ENCODE measurements at places on chromosomes 1 and 21. TPM values are rescaled to one million over a fixed set of nuclear protein-coding genes. Genes with fewer than 3 reads are reported as not detected.

The GBP5 gene
- total RNA-seq, result 2.9 TPM

The CRTC2 gene
- total RNA-seq, result 48.7 TPM

The CORT gene
- total RNA-seq, result 0.40 TPM

The CLEC20A gene
- not detected for total RNA-seq

The INSRR gene
- not detected for total RNA-seq

The BARHL2 gene
- total RNA-seq, result not detected

- no peak overlapping the region for H3K27ac ChIP-seq
- DNase-seq, result no peak
- no peaks in the 10 kb centered on the region for H3K36me3 ChIP-seq
- no peaks in the 10 kb centered on the region for H3K27me3 ChIP-seq
- no peaks in the 10 kb centered on the region for H3K4me1 ChIP-seq
Measured at GRCh38 chr1:227903061-227903521, 44.6 kb downstream of the WNT9A start.

DNA sequence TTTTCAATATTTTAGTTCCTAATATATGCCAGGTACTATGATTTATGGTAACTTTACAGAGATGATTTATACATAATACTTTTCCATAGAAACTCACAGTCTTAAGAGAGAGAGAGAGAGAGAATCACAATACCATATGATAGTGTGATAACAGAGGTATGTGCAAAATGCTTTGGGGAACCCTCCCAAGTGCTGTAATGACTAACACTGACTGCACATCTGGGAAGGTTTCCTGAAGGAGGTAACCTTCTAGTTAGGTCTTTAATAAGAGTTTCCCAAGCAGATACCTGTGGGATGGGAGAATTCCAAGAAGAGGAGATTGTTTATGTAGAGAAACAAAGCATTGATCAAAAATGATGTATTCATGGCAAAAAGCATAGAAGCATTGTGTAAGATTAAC, 34.6 kb upstream of the PIGC start:
- no peak overlapping the region for H3K4me3 ChIP-seq
- no peak for DNase-seq
- no peaks in the 10 kb centered on the region for H3K36me3 ChIP-seq
- no peak overlapping the region for H3K27ac ChIP-seq

DNA sequence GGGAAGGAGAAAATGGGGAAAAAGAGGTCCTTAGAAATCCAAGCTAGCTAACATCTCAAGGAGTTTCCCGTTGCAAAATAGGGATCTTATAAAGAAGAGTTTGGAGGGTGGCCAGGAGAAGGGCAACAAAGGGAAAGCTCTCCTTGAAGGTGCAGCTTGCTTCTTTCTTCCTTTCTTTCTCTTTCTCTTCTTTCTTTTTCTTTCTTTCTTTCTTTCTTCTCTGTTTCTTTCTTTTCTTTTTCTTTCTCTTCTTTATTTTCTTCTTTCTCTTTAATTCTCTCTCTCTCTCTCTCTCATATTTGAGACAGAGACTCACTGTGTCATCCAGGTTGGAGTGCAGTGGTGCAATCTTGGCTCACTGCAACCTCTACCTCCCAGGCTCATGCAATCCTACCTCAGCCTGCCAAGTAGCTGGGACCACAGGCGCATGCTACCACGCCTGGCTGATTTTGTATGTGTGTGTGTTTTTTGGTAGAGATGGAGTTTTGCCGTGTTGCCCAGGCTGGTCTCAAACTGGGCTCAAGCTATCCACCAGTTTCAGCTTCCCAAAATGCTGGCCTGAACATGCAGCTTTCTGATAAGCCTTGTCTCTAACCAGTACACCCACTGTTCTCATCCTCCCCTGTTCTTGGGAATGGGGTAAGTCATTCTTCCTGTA, 44.4 kb downstream of the RNF11 start:
- no peaks in the 10 kb centered on the region for H3K4me1 ChIP-seq
- H3K36me3 ChIP-seq, result no peaks in the 10 kb centered on the region
- no peak overlapping the region for H3K4me3 ChIP-seq
- DNase-seq, result no peak

- peaks cover 2% of the 10 kb centered on the region for H3K36me3 ChIP-seq
- no peak overlapping the region for H3K27ac ChIP-seq
- H3K27me3 ChIP-seq, result no peaks in the 10 kb centered on the region
- peak; percentile 94 for DNase-seq
Measured at GRCh38 chr1:231934797-231935196, 308.2 kb downstream of the DISC1 start.

DNA sequence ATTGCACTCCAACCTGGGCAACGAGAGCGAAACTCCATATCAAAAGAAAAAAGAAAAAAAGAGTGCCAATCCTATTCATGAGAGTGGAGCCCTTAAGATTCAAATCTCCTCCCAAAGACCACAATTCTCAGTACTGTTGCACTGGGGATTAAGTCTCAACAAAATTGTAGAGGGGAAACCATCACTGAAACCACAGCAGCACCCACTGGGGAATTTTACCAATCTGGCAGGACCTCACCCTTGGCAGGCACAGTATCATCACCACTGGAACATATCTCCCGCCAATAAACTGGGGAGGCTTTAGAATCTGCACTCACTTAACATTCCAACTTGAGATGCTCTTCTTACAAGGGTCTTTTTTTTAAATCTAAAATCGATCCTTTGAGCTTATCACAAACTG, 41.0 kb downstream of the LRRC40 start:
- no peaks in the 10 kb centered on the region for H3K4me1 ChIP-seq
- no peak overlapping the region for H3K27ac ChIP-seq
- H3K4me3 ChIP-seq, result no peak overlapping the region
- no peaks in the 10 kb centered on the region for H3K27me3 ChIP-seq

GRCh38 chr1:53681977-53682685, 56.8 kb downstream of the GLIS1 start:
- peak; percentile 46 for DNase-seq
- peaks cover 26% of the 10 kb centered on the region for H3K27me3 ChIP-seq
- peaks cover 4% of the 10 kb centered on the region for H3K4me1 ChIP-seq
- no peak overlapping the region for H3K4me3 ChIP-seq

GRCh38 chr1:9633493-9633892, 18.0 kb upstream of the PIK3CD start:
- H3K4me3 ChIP-seq, result no peak overlapping the region
- H3K27me3 ChIP-seq, result no peaks in the 10 kb centered on the region
- H3K4me1 ChIP-seq, result no peaks in the 10 kb centered on the region
- H3K27ac ChIP-seq, result no peak overlapping the region
- no peak for DNase-seq

DNA sequence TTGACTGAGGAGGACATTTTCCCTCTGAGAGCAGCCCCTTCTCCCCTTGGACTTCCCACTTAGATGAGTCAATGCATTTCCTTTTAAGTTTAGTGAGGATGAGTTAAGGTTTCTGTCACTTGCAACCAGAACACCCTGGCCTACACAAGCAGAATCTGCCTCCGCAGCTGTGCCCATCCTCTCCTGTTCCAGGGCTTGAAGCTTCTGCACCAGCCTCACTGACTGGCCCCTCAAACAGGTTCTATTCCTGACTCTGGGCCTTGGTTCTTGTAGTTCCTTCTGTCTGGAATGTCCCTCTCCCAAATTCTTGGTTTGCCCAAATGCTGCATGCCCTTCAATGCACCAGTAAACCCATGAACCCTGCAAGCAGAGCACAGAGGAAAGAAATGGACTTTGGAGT, 394.4 kb downstream of the PTPRU start:
- no peaks in the 10 kb centered on the region for H3K27me3 ChIP-seq
- H3K4me3 ChIP-seq, result no peak overlapping the region
- peaks cover 9% of the 10 kb centered on the region for H3K4me1 ChIP-seq
- DNase-seq, result no peak

DNA sequence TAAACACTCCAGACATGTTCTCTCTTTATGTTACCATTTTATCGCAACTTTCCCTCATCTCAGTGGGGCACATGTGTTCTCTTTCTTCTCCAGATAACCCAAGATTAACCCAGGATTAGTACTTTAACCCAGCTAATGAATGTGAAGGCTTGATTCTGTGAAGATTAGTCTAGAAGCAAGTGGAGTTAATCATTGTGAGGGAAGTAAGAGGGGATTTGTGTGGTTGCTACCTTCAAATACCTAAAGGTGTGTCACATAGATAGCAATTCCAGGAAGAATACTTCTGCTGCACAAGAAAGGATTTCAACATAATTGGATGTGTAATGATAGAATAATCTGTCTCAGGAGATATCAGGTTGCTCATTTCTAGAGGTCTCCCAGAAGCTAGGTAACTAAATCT, 327.1 kb downstream of the PBX1 start:
- H3K4me3 ChIP-seq, result no peak overlapping the region
- H3K27ac ChIP-seq, result no peak overlapping the region

- no peaks in the 10 kb centered on the region for H3K36me3 ChIP-seq
- DNase-seq, result peak; percentile 56
- no peaks in the 10 kb centered on the region for H3K4me1 ChIP-seq
- no peak overlapping the region for H3K4me3 ChIP-seq
- H3K27me3 ChIP-seq, result no peaks in the 10 kb centered on the region
Measured at GRCh38 chr1:167599957-167600581, 30.0 kb upstream of the RCSD1 start.

Data from lung (tissue), 17 donors.